ENCODE measurements at places on chromosomes 1 and 21.

DNA sequence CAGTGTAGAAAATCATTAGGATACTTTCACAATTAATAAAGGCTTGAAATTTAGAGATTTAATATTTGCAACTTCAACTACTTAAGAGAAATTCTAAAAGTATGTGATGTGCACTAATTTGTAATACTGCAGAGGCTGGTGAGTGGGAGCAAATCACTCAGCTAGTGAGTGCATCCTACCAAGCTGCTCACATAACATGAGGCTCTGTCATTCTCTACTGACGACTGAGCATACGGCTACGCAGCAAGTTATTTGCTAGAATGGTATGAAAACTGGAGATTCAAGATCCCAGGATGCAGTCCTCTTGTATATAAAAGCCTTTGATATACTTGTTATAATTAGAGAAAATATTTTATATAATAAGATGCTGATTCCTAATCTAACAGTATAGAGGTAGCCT is 90.1 kb downstream of the ATP1B1 start:
- DNase-seq: no peak

DNA sequence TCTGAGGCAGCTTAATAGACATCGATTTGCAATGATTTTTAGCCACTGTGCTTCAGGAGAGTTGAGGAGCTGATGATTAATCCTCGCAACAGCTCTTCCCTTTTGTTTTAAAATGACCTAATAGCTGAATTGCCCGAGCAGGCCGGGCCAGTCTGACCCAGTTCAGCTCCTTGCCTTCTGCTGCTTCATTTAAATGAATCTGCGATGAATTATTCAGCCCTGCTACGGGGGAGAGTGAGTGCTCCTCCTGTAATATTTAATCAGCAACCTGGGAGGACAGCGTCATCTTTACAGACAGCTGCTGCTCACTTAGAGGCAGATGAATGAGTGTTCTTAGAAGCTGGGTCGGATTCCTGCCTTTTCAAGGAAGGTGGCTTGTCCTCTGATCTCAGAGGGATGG is 325.1 kb downstream of the CAMTA1 start:
- DNase-seq: no peak

- DNase-seq: no peak
Observed at GRCh38 chr1:82160036-82160435, 359.3 kb downstream of the ADGRL2 start.

DNA sequence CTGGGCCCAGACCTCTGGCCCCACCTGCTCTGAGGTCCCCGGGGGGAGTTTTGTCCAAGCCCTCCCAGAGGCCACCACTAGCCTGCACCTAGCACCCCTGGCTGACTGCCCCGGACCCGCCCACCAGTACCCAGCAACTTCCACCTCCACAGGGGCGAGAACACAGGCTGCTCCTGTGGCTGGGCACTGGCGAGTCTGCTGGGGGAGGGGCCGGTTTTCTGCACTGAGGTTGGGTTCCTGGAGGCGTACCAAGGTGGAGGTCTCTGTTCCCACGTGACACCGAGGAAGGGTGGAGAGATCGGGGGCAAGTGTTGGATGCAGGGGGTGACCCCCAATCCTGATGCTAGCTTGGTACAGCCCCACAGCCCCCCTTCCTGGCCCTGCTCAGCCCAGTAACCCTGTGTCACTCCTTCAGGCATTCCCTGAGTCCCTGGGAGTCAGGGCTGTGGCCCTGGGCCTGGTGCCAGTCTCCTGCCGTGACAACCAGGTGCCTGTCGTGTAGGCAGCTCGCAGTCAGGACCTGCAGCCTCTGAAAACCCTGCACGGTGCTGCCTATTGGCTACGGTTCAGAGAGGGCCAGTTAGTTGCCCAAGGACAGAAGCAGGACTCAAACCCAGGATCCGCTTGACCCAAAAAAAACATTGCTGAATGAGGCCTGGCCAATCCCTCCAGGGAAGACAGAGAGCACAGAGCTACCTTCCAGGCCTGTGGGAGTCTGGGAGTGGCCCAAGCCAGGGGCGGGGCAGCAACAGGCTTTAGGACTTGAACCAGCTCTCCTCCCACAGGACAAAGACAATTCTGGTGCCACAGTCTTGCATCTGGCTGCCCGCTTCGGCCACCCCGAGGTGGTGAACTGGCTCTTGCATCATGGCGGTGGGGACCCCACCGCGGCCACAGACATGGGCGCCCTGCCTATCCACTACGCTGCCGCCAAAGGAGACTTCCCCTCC is 3.1 kb downstream of the ESPN start:
- DNase-seq: no peak

DNA sequence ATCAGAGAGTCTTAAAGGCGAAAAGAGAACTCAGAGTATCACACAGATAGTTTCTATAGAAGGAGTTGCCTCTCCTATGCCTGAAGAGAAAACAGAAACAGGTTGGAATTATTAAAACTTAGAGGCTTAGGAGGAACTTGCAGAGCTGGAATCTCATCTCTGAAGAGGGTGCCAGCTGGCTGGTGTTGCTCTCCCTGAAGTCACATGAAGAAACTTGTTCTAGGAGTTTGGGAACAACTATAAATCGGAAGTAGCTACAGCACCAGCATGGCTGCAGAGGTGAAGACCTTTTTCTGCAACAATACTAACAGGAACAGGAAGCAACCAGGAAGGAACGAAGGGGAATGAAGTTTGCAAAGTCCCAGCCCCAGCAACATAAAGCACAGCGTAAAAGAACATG is 35.8 kb downstream of the FMO3 start:
- no peak for DNase-seq

GRCh38 chr21:44650973-44651675 is 3.3 kb downstream of the KRTAP12-4 start:
- DNase-seq: no peak

DNA sequence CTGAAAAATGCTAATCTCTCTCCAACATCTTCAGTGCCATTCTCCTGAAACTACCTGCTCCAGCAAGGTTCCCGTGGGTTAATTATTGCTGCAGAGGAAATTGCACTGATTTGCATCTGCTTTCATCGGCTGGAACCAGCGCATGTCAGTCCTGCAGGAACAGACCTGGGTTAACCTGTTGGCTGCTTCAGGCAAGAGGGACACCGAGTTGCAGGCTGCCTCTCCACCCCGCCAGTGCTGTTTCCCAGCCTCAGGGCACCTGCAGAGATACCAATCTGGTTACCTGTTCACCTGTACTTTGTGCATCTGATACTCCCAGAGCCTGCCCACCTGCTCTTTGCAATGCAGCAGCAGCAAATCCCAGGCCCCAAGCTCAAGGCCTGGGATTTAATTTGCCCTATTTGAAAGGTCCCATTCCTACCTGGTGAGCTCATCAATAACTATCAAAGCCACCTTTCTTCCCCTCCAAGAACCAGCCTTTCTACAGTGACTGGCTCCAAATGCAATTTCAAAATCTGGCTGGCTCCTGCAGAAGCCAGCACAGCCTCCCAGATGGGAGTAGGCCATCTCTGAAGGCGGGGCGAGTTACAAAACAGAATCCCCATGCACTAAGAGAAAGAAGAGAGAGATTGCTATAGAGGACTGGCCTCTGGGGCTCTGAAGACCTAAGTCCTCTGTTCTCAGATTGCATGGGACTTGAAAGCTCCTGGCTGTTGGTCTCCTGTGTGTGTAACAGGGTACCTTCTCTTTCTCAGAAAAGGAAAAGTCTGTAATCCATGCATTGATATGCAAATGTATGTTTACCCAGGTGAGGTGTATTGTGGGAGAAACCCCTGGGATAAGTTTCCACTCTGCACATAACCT is 67.8 kb downstream of the TOMM20 start:
- no peak for DNase-seq

DNA sequence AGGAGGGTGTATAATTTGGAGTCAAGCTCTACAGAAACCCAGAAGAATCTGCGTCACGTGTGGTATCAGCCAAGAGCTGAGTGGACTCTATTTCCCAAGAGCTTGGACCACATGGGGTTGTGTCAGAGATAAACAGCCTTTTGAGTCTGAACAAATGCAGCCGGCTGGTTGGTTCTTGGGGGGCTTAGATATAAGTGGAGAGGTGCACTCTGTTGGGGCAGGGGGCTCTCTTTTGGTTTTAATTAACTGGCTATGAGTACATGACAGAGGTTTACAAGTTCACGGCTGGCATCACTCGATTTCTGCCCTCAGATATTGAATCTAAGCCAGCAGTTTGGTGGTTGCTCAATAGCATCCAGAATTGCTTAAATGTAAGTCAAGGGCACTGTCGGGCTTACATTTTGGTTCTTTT is 501 bp upstream of the MRAP start:
- no peak for DNase-seq

DNA sequence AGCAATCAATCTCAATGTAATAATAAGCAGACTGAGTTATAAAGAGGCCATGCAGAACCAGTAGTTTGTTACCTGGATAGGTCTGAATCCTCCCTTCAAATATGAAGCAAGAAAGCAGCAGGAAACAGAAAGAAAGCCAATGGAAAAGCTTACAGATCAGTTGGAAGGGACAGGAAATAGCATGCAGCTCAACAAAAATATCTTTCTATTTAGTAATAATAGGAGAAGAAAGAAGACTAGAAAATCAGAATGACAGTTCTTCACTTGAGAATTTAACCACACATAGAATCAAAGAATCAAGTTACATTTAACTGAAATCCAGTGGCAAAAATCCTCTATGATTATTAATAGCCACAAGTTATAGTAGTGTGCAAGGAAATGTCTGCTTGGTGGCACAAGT is 194.4 kb downstream of the EIF4G3 start:
- DNase-seq: no peak

DNA sequence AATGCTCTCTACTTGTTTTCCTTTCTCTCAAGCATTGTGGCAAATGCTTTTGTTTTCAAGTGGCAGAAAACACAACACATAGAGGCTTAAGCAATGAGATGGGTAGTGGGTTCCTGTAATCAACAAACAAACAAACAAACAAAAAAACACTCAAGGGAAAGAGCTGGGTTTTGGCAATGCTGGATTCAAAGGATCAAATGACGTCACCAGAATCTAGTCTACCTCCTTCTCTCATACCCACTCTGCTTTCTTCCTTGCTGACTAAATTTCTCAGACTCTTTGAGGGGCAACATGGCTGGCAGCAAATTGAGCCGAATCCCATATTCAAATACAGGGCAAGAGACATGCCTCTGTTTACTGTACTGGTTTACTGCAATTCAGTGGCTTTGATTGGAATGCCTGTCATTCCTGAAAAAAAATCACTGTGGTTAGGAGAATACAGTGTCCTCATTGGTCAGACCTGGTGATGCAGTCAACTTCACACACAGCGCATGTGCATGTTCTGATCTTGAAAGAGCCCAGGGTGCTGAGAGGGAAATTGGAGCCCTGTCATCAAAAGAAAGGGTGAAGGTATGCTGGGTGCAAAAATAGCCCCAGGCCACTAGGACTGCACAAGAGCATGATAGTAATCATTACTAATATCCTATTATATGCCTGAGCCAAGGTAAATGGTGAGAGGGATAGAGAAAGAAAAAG is 356.2 kb downstream of the KCTD3 start:
- no peak for DNase-seq

GRCh38 chr1:170307426-170307825 is 161.7 kb downstream of the NTMT2 start:
- DNase-seq: no peak

DNA sequence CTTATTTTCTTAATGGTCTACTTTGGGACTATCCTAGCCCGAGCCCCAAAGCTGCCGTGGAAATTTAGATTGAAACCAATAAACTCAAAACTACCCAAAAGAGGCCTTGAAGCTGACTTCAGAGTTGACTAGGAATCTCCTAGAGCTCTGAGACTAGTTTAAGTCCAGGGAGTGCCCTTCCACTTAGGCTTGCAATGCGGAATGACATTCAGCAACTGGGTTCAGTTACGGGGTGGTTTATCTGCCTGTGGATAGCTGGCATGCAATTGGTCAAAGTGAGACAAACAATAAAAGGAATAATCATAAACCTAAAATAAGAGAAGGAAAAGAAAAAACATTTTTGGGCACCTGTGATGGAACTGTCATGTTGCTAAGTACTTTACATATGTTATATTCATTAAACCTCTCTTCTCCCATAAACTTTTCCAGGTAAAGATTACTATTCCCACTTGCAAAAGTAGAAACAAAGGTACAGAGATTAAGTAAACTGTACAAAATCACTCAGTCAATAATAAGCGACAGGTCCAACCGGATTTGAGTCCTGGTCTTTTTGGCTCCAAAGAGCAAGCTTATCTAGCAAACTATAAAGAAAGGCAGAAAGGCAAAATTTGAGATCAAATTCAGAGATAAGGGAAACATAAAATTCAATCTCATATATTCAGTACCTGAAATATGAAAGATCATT is 56.5 kb downstream of the GPATCH2 start:
- DNase-seq: no peak

- DNase-seq: no peak
Observed at GRCh38 chr21:41808094-41808493, 41.2 kb upstream of the RIPK4 start.

GRCh38 chr1:182803846-182804245 is 14.3 kb downstream of the NPL start:
- DNase-seq: no peak

GRCh38 chr1:207868251-207868773 is 42.6 kb downstream of the CD34 start:
- no peak for DNase-seq

- no peak for DNase-seq
Observed at GRCh38 chr1:78090472-78091133, 44.8 kb downstream of the GIPC2 start.

DNA sequence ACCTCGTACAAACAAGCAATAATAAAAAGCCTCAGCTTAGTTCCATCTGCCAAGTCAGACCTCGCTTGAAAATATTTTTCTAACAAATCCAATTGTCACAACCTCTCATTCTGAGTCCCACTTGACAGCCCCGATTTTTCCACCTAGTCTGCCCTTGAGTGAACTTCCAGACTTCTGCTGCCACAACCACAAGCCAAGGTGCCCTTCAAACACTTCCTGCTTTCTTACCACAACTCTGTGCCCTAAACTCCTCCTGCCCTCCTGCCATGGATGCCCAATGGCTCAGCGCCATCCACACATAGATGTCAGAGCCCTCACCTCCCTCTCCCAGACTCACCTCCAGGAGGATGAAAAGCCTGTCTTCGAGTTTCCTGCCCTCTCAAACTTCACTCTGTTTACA is 3.9 kb downstream of the TMPRSS2 start:
- DNase-seq: no peak

- no peak for DNase-seq
Observed at GRCh38 chr1:6988796-6989195, 203.5 kb downstream of the CAMTA1 start.

GRCh38 chr1:27469334-27469733 is 20.6 kb downstream of the WASF2 start:
- no peak for DNase-seq

GRCh38 chr1:231272880-231273279 is 31.9 kb downstream of the GNPAT start:
- DNase-seq: no peak

- DNase-seq: no peak
Observed at GRCh38 chr1:25873120-25873519, 2.4 kb downstream of the PAQR7 start.

DNA sequence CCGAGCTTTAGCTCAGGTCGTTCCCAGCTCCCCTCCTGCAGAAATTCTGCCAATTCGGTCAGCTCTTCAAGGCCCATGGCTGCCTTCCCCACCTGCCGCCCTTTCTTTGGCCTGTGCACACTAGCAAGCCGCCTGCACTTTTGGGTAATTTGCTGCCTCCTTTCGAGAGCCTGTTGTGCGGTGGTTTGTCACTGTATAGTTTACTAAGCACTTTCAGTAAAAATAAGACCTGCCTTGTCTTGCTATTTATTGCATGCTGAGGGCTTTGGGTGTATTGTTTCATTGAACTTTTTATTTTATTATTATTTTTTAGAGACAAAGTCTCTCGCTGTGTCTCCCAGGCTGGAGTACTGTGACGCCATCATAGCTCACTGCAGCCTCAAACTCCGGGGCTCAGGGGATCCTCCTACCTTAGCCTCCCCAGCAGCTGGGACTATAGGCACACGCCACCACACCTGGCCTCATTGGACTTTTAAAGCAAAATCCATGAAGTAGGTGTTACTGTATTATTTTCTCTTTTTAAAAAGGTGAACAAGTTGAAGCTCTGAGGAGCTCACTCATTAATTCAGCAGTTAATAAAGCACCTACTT is 1.1 kb upstream of the FABP3 start:
- no peak for DNase-seq

Data from activated T-helper 1 cell treated with Interleukin-2 at 50 U/mL for 16 hours (primary cell).